Activated T-cell treated with anti-CD3 and anti-CD28 coated beads, Interleukin-2, amount 50 U/mL, for 1 hour (primary cell): ENCODE measurements at places on chromosomes 1 and 21.

- DNase-seq: no peak
These were observed 201.5 kb downstream of the NTNG1 start for GRCh38 chr1:107342316-107342715.

- no peak for DNase-seq
These were observed 359.0 kb downstream of the ST6GALNAC3 start for GRCh38 chr1:76433526-76433925.

- no peak for DNase-seq
These were observed 6.9 kb upstream of the C1orf216 start for GRCh38 chr1:35725596-35725995.

DNA sequence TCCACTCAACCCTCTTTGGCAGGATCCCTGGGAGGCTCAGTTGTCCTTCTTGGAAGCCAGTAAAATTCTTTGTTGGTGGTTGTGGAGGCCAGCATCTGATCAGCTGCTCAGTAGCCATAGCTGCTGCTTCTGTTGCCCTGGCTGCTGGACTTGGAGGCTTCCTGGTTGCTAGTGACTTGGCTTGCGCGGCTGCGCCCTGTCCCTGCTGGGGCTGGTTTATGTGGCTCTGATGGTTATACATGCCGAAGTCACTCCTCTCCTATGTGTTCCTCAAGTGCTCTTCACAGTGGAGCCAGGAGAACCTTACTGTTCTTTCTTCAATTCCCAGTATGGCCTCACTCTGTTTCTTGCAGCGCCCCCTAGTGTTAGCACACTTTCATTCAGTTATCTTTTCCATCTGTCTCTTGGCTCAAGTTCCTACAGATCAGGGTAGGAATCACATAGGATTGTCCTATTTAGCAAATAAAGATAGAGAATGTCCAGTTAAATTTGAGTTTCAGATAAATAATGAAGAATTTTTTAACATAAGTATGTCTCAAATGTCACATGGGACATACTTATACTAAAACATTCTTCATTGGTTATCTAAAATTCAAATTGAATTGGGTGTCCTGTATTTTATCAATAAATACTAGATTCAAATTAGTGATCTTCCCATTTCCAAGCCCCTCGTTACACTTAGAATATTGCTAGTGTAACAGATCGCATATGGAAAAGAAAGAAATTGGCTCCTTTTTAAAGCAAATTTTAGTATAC lies 176.5 kb downstream of the TGFB2 start:
- DNase-seq: no peak

DNA sequence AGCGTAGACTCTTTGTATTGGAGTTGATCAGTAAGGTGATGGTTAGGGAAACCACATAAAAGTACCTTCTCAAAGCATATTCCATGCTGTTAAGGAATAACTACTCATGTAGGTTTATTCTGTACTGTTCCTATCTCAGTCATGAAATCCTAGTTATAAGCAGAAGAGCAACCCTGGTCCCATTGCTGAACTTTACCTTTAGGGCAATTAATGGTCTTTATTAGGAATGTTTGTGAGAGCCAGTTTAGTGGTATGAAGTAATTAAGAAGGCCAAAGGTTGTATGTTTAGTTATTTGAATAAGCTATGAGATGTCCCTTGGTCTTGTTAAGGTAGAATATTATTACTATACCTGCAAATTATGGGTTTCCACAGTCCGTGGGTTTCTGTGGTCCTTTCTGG lies 44.0 kb downstream of the ACP6 start:
- no peak for DNase-seq

DNA sequence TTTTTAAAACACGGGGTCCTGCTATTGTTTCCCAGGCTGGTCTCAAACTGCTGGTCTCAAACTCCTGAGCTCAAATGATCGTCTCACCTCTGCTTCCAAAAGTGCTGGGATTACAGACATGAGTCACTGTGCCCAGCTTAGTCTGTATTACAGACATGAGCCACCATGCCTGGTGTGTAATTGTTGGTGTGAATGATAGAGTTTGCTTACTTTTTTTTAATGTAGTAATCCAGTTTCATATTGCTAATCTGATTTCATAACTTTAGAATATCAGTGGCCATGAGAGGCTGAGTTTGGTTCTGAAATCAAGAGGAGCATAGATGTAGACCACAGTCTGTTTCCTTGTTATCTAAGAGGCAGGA lies 3.4 kb downstream of the EPB41 start:
- no peak for DNase-seq

- DNase-seq: no peak
These were observed 1.4 kb downstream of the ACOT7 start for GRCh38 chr1:6391951-6392808.

DNA sequence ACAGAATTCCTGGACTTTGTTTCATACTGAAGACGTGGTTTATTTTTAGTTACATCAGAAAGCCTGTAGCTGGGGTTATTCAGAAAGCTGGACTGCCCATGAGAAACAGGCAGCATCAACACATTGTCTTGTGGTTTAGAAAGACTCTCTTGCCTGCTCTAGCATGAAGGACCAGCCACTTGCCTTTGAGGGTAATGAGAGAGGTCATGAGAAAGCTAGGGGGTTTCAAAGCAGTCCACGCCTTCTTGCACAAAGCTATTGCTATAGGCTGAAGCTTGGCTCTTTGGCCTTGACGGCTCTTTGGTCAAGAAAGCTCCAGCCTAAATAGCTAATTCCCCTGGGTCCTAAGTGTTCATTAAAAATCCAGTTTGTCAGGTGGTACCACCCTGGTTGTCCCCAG lies 208.1 kb downstream of the PRDM2 start:
- no peak for DNase-seq

- peak; percentile 13 for DNase-seq
These were observed 13.1 kb downstream of the TXNIP start for GRCh38 chr1:145983206-145983675.

- no peak for DNase-seq
These were observed 9.5 kb downstream of the RHEX start for GRCh38 chr1:206062464-206062863.

GRCh38 chr1:151369302-151369610 lies 3.2 kb downstream of the SELENBP1 start:
- DNase-seq: no peak

- no peak for DNase-seq
These were observed 372.2 kb upstream of the PKN2 start for GRCh38 chr1:88311907-88312306.

GRCh38 chr1:81619156-81619555 lies 181.6 kb upstream of the ADGRL2 start:
- no peak for DNase-seq

GRCh38 chr1:100323419-100324106 lies 28.7 kb upstream of the CDC14A start:
- DNase-seq: no peak

GRCh38 chr1:7655354-7655753 lies 115.7 kb upstream of the VAMP3 start:
- no peak for DNase-seq

DNA sequence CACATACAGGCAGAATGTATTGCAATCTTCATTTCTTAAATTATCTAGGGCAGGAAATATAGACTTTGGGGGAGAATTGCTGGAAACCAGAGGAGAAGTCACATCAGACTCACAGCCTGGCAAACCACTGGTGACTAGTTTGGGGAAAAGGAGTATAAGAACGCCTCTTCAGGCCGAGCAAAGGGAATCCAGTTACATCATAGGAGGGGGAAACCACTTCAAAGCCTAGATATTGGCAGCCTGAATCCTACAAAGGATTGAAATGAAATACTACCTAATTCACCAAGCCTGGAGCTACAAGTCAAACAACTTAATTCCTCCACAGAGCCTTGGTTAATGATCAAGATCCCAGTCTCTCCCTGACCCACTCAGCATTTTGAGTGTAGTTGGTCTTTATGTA lies 121.7 kb downstream of the SLC30A10 start:
- no peak for DNase-seq
